Glutamatergic neuron (in vitro differentiated cells): ENCODE measurements at places on chromosomes 13 and 19. TPM values are rescaled to one million over a fixed set of nuclear protein-coding genes. Genes with fewer than 3 reads are reported as not detected.

The KASH5 gene
- total RNA-seq, result 0.49 TPM

The KCNK6 gene
- 2.7 TPM for total RNA-seq

The CSNK1G2 gene
- total RNA-seq, result 104 TPM

DNA sequence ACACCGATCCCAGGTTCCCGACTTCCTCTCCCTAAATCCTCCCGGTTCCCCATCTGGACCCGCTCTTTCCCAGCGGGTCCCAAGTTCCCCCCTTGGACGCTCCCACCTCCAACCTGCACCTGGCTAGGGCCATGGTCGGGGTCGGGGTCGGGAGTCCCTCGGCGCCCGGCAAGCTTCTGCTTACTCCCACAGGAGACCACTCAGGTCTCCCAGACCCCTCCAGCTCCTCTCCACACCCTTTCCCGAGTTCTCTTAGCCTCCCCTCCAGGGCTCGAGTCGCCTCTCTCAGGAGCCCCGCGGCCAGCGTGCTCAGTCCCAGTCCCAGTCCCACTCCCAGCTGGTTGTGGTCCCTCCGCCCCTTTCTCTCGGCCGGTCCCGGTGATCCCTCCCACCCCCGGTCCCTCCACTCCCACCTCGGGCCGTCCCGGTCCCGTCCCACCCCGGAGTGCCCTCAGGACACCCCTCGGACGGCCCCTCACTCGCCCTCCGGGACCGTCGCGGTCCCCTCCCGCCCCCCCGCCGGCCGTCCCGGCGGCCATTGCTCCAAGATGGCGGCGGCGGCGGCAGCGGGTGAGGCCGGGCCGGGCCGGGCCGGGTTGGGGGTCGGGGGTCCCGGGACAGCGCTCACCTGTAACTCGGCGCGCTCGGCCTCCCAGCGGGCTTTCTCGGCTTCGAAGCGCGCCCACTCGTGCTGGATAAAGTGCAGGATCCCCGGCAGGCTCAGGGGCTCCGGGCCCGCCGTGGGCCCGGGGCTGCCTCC, at the start of gene FKRP:
FKRP (plus strand) TSS at position 537 of the 760 bp plus-strand sequence. CDS start 9,394 bp downstream, outside the sequence.
- peak; percentile 64 for DNase-seq
- peak within 1 kb of the TSS; percentile 84 for H3K27ac ChIP-seq
- peaks cover 15% of the 10 kb centered on the region for H3K4me1 ChIP-seq
- peaks cover 7% of the 10 kb centered on the region for H3K27me3 ChIP-seq
- H3K36me3 ChIP-seq, result no peaks in the 10 kb centered on the region

DNA sequence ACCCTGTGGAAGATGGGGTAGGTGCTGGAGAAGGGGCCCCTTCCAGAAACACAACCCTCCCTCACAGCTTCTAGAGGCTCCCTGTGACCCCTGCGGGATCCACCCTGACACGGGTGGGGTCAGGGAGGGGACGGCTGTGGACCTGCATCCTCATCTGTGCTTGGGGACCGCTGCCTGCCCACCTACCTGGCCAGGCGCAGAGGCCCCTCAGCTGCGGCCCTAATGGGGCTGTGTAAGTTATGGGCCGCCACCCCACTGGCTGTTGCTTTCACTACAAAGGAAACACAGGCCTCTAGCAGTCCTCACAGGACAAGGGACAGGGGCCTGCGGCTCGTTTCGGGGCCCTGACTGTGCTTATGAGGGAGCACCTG, 7.0 kb upstream of the CTXN1 start:
- peaks cover 3% of the 10 kb centered on the region for H3K4me1 ChIP-seq
- DNase-seq, result no peak
- no peaks in the 10 kb centered on the region for H3K36me3 ChIP-seq
- H3K27me3 ChIP-seq, result peaks cover 5% of the 10 kb centered on the region
- no peak overlapping the region for H3K4me3 ChIP-seq

The OR10H1 gene
- total RNA-seq, result not detected

GRCh38 chr19:23415561-23416191, 20.4 kb upstream of the ZNF91 start:
- peak overlapping the region; percentile 91 for H3K27ac ChIP-seq
- H3K4me3 ChIP-seq, result peak overlapping the region; percentile 95
- peaks cover 7% of the 10 kb centered on the region for H3K4me1 ChIP-seq
- peaks cover 10% of the 10 kb centered on the region for H3K27me3 ChIP-seq

The CILP2 gene
- 40.9 TPM for total RNA-seq

DNA sequence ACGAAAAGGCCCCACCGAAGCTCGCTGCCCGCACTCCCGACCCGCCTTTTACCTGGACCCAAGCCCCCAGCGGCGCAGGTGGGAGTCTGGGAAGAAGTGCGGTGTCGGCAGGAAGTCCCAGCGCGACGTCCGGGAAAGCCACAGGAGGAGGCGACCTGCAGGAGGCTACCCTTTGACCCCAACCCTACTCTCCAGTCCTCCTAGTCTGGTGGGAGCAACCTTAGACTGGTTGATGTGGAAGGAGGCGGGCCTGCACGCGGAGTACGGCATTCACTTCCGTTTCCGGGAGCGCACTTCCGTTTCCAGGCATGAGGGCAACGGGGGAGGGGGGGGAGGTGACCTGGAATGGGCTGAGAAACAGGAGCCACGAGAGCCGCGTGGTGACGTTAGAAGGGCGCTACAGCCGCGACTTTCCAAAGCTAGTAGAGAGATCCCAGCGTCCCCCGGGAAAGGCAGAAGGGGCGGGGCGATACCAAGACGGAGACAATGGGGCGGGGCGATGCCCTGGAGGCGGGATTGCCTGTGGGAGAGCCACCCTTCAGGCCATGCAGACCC, 28.5 kb downstream of the ZNF266 start:
- DNase-seq, result no peak
- no peaks in the 10 kb centered on the region for H3K4me1 ChIP-seq
- peaks cover 20% of the 10 kb centered on the region for H3K36me3 ChIP-seq

- H3K27me3 ChIP-seq, result no peaks in the 10 kb centered on the region
- no peaks in the 10 kb centered on the region for H3K4me1 ChIP-seq
- no peak for DNase-seq
- H3K4me3 ChIP-seq, result no peak overlapping the region
- H3K27ac ChIP-seq, result no peak overlapping the region
- H3K36me3 ChIP-seq, result peaks cover 4% of the 10 kb centered on the region
These were observed 83.9 kb downstream of the LRRC63 start for GRCh38 chr13:46295491-46296114.

DNA sequence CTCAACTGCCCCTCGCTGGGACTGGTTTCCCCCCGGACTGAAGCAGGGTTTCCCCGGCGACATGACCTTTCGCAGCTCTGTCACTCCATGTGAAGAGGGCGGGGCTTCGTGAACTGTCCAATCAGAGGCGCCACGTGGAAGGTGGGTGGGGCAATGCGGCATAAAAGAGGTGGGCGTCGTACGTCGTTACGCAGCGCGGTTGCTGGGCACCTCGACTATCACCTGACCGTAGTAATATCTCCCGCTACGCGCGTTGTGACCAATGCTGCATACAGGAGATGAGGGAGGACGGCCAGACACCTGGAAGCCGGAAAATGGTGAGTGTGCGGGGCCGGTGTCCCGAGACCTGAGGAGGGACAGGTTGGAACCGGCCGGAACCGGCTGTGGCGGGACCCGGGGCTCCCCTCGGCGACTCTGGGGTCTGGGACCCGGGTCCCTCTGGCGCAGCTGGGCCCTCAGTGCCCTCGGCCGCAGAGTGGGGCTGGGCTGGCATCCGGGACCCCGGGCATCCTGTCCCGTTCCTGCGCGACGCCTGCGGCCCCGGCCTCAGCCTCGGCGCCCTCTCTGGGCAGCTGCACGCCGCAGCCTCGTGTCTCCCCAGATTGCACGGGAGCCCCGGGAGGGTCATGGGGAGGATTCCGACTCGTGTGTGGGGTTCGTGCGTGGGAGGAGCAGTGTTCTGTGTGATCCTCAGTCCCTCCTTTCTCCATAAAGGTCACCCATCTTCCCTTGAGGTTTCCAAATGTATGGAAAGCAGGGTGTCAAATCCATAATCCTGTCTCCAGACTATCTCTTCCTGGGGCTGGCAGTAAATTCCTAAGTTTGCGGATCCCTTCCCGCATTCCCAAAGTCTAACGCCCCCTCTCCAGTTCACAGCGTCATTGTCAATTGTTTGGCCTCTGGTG, 32.2 kb downstream of the ZNF136 start:
- peaks cover 35% of the 10 kb centered on the region for H3K36me3 ChIP-seq
- peak; percentile 92 for DNase-seq
- H3K27me3 ChIP-seq, result peaks cover 2% of the 10 kb centered on the region
- peaks cover 5% of the 10 kb centered on the region for H3K4me1 ChIP-seq
- H3K4me3 ChIP-seq, result peak overlapping the region; percentile 94
- peak overlapping the region; percentile 66 for H3K27ac ChIP-seq

The CRB3 gene
- not detected for total RNA-seq

GRCh38 chr19:12806242-12807081, at the start of gene RNASEH2A:
Gene RNASEH2A (plus strand): TSS chr19:12806584. CDS start chr19:12806674, 90 bp downstream.
- peaks cover 10% of the 10 kb centered on the region for H3K27me3 ChIP-seq
- peak; percentile 91 for DNase-seq
- peaks cover 12% of the 10 kb centered on the region for H3K4me1 ChIP-seq
- peak within 1 kb of the TSS; percentile 92 for H3K4me3 ChIP-seq

DNA sequence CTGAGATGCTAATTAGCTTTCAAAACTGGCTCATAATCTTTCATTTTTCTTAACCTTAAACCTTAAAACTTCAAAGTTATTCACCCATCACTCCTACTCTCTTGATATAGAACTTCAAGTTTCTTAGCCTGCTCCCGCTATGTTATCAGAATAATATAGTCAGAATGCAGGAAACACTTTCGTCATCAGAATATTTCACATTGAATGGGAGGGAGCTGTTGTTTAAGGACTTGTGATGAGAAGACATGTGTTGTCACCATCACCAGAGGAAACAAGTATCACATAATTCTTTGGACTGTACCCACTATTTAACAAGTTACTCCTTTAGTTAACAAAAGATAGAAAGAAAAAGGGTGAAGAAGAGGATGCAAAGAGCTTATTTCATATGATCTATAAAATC, 65.0 kb upstream of the FNDC3A start:
- no peaks in the 10 kb centered on the region for H3K4me1 ChIP-seq
- peaks cover 5% of the 10 kb centered on the region for H3K36me3 ChIP-seq
- H3K27me3 ChIP-seq, result no peaks in the 10 kb centered on the region
- DNase-seq, result no peak

GRCh38 chr13:28100150-28101121, at the start of gene FLT3:
Gene FLT3 (minus strand): TSS chr13:28100576. CDS start chr13:28100510, 66 bp downstream.
- H3K4me3 ChIP-seq, result peak within 1 kb of the TSS; percentile 88
- no peaks in the 10 kb centered on the region for H3K4me1 ChIP-seq
- no peak within 1 kb of the TSS for H3K27ac ChIP-seq

The FFAR3 gene
- not detected for total RNA-seq
